Activated naive CD8-positive, alpha-beta T cell treated with anti-CD3 and anti-CD28 coated beads for 36 hours (primary cell): ENCODE measurements at places on chromosomes 5 and 9.

DNA sequence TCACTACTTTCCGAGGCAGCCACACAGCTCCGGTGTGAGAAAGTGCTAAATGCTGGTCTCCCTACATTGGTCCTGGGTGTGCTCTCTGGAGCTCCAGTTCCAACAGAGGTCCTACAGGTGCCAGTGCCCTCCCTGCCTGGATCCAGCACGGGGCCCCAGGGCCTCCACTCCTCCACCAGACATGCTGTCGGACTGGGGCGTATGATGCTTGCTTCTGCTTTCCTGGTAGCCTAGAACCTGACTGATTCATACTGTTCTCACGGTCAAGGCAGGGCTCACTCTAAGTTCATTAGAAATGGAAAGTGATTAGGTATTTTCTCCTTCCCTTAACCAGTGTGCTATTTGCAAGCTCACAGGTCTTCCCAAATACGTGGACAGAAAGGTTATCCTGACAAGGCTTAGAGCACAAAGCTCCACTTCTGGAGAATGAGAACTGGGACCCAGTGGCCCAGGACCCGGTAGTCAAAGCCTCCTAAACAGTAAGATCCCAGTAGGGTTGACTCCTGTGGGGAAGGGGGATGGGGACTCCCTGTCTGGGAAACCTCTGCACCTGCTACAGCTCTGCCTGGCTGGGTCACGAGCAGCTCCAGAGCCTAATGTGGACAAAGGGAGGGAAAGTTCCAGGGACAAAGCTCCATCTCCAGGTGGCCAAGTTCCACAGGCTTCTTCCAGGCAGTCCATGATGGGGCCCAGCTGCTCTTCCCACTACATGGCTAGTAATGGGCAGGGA, 98.1 kb downstream of the PAX5 start:
- no peak overlapping the region for H3K27ac ChIP-seq
- peaks cover 7% of the 10 kb centered on the region for H3K27me3 ChIP-seq
- H3K4me1 ChIP-seq: no peaks in the 10 kb centered on the region
- no peaks in the 10 kb centered on the region for H3K36me3 ChIP-seq
- H3K4me3 ChIP-seq: no peak overlapping the region
- no peak for DNase-seq

DNA sequence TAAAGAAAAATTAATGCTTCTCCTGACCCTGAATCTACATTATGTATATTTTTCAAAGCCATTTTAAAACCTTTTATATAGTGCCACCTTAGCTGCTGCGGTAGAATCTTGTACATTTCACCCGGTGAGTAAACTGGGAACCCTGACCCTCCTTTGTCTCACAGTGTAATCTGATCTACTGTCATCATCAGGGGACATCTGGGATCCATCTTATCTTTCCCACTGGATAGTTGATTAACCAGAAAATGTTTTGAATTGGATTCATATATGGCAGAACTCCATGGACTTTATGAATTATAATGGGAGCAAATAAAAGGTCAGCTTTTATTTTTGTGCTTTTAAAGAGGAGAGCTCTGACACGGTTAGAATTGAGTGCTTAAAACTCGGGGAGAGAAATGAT, 95.0 kb downstream of the ADAMTSL1 start:
- no peak overlapping the region for H3K27ac ChIP-seq
- no peak for DNase-seq
- no peaks in the 10 kb centered on the region for H3K36me3 ChIP-seq
- H3K4me1 ChIP-seq: no peaks in the 10 kb centered on the region
- H3K4me3 ChIP-seq: no peak overlapping the region

- no peaks in the 10 kb centered on the region for H3K4me1 ChIP-seq
- H3K36me3 ChIP-seq: peaks cover 26% of the 10 kb centered on the region
- no peaks in the 10 kb centered on the region for H3K27me3 ChIP-seq
- no peak for DNase-seq
These were observed 40.0 kb upstream of the SMC5 start for GRCh38 chr9:70218767-70219166.

DNA sequence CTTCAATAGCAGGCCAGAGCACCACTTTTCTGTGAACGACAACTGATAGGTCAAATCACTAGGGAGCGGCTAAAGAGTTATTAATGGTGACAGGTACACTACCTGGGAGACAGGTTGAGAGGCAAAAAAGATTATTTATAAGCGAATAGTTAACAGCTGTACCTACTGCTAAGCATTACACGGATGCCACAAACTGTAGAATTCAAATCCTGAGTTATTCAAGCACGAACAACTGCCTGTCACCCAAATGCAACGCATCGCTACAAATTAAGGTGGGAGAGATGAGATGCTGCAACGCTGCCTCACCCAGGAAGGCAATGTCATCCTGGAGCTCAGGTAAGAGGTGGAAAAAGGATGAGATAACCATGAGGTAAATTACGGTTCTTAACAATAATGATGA, 342.9 kb downstream of the BNC2 start:
- peaks cover 14% of the 10 kb centered on the region for H3K27me3 ChIP-seq
- no peak for DNase-seq
- no peak overlapping the region for H3K27ac ChIP-seq
- no peaks in the 10 kb centered on the region for H3K4me1 ChIP-seq

- H3K27ac ChIP-seq: no peak overlapping the region
- DNase-seq: no peak
- H3K27me3 ChIP-seq: no peaks in the 10 kb centered on the region
- peaks cover 5% of the 10 kb centered on the region for H3K36me3 ChIP-seq
- H3K4me1 ChIP-seq: peaks cover 34% of the 10 kb centered on the region
- no peak overlapping the region for H3K4me3 ChIP-seq
These were observed 48.3 kb upstream of the RIC1 start for GRCh38 chr9:5580650-5581049.

GRCh38 chr5:72692231-72692637, 124.2 kb upstream of the TNPO1 start:
- no peak for DNase-seq
- peaks cover 51% of the 10 kb centered on the region for H3K27me3 ChIP-seq
- H3K27ac ChIP-seq: no peak overlapping the region
- no peak overlapping the region for H3K4me3 ChIP-seq

DNA sequence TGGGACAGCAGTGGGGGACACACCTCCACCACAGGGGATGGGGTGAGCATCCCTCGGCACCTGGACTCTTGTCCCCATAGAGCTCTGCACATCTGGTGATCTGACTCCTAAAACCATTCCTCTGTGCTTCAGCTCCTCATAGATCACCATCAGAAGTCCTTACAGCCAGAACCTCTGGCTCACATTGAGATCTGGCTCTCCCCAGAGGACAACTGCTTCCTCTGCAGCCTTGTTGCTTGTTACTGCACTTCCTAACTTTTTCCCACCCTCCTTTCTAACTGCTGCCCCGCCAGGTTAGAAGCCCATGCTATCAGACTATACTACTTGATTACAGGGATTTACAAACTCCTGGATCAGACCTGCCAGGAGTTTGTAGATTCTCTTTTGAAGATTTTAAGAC, 64.5 kb downstream of the ARSB start:
- no peaks in the 10 kb centered on the region for H3K4me1 ChIP-seq
- no peak overlapping the region for H3K4me3 ChIP-seq
- DNase-seq: no peak
- H3K36me3 ChIP-seq: peaks cover 3% of the 10 kb centered on the region
- no peak overlapping the region for H3K27ac ChIP-seq
- H3K27me3 ChIP-seq: no peaks in the 10 kb centered on the region

DNA sequence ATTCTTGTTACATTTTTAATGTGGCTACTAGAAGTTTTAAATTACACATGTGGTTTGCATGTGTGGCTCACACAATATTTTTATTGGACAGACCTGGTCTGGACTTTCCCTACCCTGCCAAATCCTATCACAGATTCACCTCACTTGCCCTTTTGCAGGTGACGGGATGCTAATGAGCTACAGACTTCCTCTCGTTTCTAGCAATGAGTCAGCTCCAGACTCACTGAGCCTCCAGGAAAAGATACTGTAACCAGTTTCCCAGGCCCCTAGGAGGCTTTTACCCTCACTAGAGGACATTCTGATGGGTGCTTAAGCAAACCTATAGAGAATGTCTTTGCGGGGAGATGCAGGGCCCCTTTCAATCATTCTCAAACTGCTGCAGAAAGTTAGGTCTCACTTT, 135.4 kb downstream of the WDR41 start:
- peak overlapping the region; percentile 68 for H3K27ac ChIP-seq
- H3K36me3 ChIP-seq: peaks cover 4% of the 10 kb centered on the region
- H3K4me1 ChIP-seq: peaks cover 15% of the 10 kb centered on the region
- H3K27me3 ChIP-seq: no peaks in the 10 kb centered on the region
- DNase-seq: peak; percentile 57

GRCh38 chr5:134555890-134556311, 30.4 kb downstream of the JADE2 start:
- H3K27ac ChIP-seq: peak overlapping the region; percentile 97
- no peaks in the 10 kb centered on the region for H3K27me3 ChIP-seq
- peak overlapping the region; percentile 69 for H3K4me3 ChIP-seq
- peaks cover 37% of the 10 kb centered on the region for H3K4me1 ChIP-seq
- peak; percentile 87 for DNase-seq

GRCh38 chr5:108193021-108193795, 188.7 kb downstream of the FBXL17 start:
- DNase-seq: no peak
- no peaks in the 10 kb centered on the region for H3K36me3 ChIP-seq
- H3K27ac ChIP-seq: no peak overlapping the region
- no peak overlapping the region for H3K4me3 ChIP-seq

- H3K27ac ChIP-seq: peak overlapping the region; percentile 98
- peak; percentile 48 for DNase-seq
- H3K36me3 ChIP-seq: peaks cover 23% of the 10 kb centered on the region
These were observed 3.1 kb downstream of the RNF44 start for GRCh38 chr5:176533894-176534611.

- H3K27ac ChIP-seq: no peak overlapping the region
- H3K4me1 ChIP-seq: no peaks in the 10 kb centered on the region
- no peak overlapping the region for H3K4me3 ChIP-seq
- DNase-seq: no peak
- peaks cover 14% of the 10 kb centered on the region for H3K27me3 ChIP-seq
- H3K36me3 ChIP-seq: no peaks in the 10 kb centered on the region
These were observed 345.8 kb upstream of the KLF9 start for GRCh38 chr9:70760228-70760627.

DNA sequence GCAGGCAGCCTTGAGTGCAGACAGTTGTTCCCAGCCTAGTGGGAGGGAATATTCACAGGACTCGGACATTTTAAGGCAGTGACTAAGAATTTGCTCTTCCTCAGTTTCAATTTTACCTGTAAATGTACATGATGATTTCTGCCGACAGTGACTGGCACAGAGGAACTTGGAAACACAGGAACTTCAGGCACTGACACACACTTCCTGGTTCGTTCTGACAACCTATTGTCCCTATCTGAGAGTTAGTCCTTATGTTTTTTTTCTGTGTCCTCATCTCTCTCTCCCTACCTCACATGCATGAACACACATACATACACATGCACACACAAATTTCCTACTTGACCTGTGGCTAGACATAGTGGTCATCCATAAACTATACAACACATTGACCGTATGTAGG, 89.4 kb upstream of the CD180 start:
- H3K27me3 ChIP-seq: no peaks in the 10 kb centered on the region
- H3K4me3 ChIP-seq: no peak overlapping the region
- no peak for DNase-seq
- H3K4me1 ChIP-seq: no peaks in the 10 kb centered on the region
- H3K27ac ChIP-seq: no peak overlapping the region

- H3K4me1 ChIP-seq: peaks cover 54% of the 10 kb centered on the region
- peak; percentile 96 for DNase-seq
- H3K27me3 ChIP-seq: no peaks in the 10 kb centered on the region
- H3K4me3 ChIP-seq: peak overlapping the region; percentile 86
- peaks cover 31% of the 10 kb centered on the region for H3K36me3 ChIP-seq
These were observed 6.1 kb downstream of the NOTCH1 start for GRCh38 chr9:136539427-136540421.

DNA sequence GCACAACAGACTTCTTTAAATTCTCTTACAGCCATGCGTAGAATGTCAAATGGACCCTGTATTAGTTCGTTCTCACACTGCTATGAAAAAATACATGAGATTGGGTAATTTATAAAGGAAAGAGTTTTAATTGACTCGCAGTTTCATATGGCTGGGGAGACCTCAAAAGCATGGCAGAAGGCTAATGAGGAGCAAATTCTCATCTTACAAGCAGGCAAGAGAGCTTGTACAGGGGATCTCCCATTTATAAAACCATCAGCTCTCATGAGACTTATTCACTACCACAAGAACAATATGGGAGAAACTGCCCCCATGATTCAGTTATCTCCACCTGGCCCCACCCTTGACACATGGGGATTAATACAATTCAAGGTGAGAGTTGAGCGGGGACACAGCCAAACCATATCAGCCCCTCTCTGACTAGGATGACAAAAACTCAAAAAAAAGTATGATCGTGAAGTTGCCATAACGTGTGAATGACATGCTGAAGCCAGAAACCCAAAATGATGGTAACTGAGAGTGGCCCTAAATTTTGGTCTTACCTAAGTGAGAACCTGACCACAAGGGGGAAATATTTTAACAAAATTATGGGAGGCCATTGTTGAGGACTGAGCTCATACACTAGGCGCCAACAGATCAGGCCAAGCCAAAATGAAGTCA, 17.5 kb upstream of the TEX10 start:
- no peak overlapping the region for H3K4me3 ChIP-seq
- no peaks in the 10 kb centered on the region for H3K4me1 ChIP-seq
- peaks cover 2% of the 10 kb centered on the region for H3K36me3 ChIP-seq
- no peaks in the 10 kb centered on the region for H3K27me3 ChIP-seq
- H3K27ac ChIP-seq: no peak overlapping the region

- H3K36me3 ChIP-seq: peaks cover 6% of the 10 kb centered on the region
- peaks cover 4% of the 10 kb centered on the region for H3K27me3 ChIP-seq
- peak overlapping the region; percentile 85 for H3K4me3 ChIP-seq
- DNase-seq: no peak
- peak overlapping the region; percentile 94 for H3K27ac ChIP-seq
These were observed 601 bp upstream of the FAF2 start for GRCh38 chr5:176447591-176447977.

DNA sequence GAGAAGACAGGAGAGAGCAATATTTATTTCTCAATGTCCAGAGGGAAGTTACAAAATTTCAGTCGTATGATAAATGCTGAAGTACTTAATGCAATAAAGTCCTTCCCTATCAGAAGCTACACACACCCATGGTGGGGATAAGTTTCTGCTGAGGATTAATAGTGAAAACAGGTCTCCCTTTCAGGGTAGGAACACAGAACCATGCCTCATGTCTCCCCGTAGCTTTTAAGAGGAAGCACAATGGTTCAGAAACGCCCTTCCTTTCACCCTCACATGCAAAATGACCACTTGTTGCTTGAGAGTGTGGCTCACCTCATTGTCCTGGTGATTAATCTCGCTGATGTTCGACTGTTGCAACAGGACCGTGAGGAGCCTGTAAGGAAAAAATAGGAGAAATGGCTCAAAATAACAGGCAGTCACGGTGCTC, 73.6 kb downstream of the ANKRD55 start:
- no peak for DNase-seq
- no peak overlapping the region for H3K4me3 ChIP-seq
- H3K4me1 ChIP-seq: peaks cover 46% of the 10 kb centered on the region
- H3K36me3 ChIP-seq: no peaks in the 10 kb centered on the region
- no peaks in the 10 kb centered on the region for H3K27me3 ChIP-seq

- H3K27me3 ChIP-seq: no peaks in the 10 kb centered on the region
- DNase-seq: no peak
- no peak overlapping the region for H3K4me3 ChIP-seq
- H3K36me3 ChIP-seq: peaks cover 51% of the 10 kb centered on the region
- H3K4me1 ChIP-seq: peaks cover 5% of the 10 kb centered on the region
These were observed 25.7 kb downstream of the IPPK start for GRCh38 chr9:92644278-92644677.

- peaks cover 45% of the 10 kb centered on the region for H3K4me1 ChIP-seq
- H3K4me3 ChIP-seq: no peak overlapping the region
- H3K36me3 ChIP-seq: peaks cover 29% of the 10 kb centered on the region
- H3K27me3 ChIP-seq: no peaks in the 10 kb centered on the region
- DNase-seq: no peak
These were observed 31.1 kb downstream of the ATP6V0E1 start for GRCh38 chr5:173014671-173015070.
